ENCODE measurements at places on chromosomes 4 and X.

- DNase-seq, result no peak
Measured at GRCh38 chrX:44435047-44435446, 91.6 kb upstream of the EFHC2 start.

DNA sequence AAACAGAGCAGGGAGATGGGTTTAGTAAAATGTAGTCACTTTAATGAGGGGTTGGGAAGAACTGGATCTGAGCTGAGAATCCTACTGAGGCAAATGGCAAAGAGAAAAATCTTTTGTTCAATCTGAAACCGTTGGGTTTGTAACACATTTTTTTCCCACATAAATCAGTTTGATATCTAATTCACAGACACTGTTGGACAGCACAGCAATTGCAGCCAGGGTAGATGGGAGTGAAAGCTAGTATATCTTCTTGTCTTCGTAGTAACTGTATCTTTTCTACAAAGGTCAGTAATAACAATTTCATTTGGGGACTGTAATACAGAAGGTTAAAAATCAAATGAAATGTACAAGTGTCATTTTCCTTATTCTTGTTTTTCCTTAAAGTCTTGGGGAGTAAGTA is 649.5 kb upstream of the ATOH1 start:
- DNase-seq, result no peak

GRCh38 chr4:42235304-42236021 is 83.0 kb upstream of the BEND4 start:
- DNase-seq, result no peak

DNA sequence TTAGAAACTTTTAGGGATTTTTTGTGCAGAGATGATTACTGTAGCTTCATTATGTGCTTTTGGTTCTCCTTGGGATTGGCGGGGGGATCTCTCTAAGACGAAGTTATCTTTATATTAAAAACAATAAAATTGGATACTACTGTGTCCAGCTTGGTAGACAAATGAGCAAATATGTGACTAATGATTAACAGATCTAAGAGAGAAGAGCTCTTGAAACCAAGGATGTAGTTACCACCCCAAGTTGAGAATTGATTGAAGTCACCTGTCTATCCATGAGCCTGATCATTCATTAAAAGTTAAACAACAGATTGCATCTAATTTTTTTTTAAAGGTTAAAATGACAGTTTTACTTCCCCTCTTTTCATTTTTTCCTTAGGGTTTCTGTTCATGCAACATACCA is 8.7 kb downstream of the PAICS start:
- no peak for DNase-seq

GRCh38 chr4:5965225-5965624 is 53.0 kb downstream of the C4orf50 start:
- no peak for DNase-seq

Measured in activated T-helper 1 cell treated with anti-CD3 and anti-CD28 coated beads, Interleukin-2, amount 50 U/mL, for 16 hours (primary cell).